CD4-positive, alpha-beta T cell treated with Interleukin-15 for 4 hours (primary cell): ENCODE measurements at places on chromosomes 5 and 9.

- no peak for DNase-seq
Observed at GRCh38 chr5:32903613-32904012, 192.5 kb downstream of the NPR3 start.

GRCh38 chr9:127770583-127770904, 7.9 kb downstream of the SH2D3C start:
- no peak for DNase-seq

GRCh38 chr9:136050701-136051452, 44.2 kb downstream of the NACC2 start:
- DNase-seq, result no peak

DNA sequence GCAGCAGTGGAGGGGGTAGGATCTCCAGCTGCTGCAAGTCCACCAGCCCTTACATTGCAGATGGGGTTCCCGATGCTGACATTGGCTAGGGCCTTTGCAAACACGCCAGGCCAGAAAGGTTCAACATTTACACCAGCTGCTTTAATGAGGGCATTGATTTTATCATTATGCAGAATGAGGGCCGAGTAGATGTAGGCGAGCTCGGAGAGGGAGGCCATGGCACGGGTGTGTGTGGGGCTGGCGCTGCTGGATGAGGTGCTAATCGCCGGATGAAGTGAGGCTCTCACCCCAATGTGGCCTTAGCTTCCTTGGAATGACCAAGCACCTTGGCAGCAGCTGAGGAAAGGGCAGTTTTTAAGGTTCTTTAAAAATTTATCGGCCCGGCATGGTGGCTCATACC, 27.4 kb downstream of the PHAX start:
- DNase-seq, result no peak

DNA sequence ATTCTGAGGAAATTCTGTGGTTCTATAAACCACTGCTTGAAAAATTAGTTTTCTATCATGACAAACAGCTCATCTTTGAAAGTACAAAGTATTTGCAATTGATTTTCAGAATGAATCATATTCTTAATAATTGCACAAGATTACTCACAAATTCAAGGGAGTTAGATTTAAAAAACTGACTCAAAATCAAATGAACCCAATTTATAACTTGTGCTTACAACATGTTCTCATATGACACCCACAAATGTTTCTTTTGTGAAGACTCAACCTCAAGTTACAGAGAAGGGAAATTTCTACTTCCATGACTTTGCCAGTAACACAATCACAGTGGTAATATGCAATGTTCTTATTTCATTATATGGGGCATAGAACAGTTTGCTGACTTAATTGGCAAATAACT, 272.0 kb upstream of the ACTBL2 start:
- no peak for DNase-seq

DNA sequence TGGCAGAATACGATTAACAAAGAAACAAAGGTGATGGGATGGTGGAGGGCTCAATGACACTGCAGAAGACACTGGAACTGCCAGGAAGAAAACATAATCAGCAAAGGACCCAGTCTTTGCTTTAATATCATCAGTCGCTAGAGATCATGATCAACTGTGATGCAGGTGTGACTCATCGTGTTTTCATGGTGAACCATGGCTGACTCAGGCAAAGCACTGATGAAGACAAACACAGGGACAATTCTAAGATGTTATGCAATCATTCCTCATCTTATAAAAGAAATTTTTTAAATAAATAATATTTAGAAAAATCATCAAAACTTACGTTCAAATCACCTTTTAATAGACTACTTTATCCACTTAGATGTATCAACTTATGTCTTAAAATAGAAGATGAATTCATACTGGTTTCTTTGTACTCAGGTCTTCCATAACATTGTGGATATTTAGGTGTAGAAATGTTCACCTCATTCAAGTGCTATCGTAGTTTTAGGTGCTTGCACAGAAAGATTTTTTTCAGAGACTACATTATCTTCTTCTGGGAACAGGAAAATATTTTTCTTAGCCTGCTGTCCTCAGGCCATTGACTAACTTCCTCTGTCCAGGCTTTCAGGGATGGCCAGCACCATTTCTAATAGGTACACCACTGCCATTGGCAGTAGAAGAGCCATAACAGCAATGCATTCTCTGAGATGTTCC, 673.4 kb upstream of the MEF2C start:
- DNase-seq, result no peak
